ENCODE measurements at places on chromosomes 6 and 20.

GRCh38 chr6:32113386-32114352 is 4.5 kb upstream of the TNXB start:
- DNase-seq, result no peak

DNA sequence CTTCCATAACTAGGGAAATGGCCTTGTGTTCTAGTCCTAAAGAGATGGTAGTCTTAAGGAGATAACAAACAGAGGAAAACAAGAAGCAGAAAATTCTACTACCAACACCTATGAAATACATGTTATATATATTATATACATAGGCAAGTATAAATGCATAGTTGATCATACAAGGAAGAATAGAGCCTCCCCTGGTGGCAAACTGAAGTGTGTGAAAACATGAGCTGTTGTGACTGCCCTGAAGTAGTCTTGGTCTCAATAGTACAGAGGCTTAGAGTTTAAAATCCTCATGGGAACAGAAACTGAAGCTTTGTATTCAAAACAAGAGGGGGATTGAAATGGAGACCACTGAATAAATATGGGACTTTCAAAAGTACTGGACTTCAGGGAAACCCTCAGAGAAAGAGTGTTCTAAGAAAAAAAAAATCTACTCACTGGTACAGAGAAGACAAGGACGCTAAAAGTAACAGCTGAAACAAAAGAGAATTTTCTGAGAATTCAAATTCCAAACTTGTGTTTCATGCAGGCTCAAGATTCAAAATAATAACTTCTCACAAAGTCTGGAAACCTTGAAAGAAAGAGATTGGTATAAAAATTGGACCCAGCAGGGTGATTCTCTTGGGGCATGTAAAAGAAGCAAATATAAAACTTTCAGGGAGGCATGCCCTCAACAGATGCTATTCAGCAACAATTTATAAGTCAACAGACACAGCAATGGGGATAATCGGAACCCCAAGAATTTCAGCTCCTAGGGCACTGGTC is 59.7 kb upstream of the SAMD3 start:
- DNase-seq, result peak; percentile 10

DNA sequence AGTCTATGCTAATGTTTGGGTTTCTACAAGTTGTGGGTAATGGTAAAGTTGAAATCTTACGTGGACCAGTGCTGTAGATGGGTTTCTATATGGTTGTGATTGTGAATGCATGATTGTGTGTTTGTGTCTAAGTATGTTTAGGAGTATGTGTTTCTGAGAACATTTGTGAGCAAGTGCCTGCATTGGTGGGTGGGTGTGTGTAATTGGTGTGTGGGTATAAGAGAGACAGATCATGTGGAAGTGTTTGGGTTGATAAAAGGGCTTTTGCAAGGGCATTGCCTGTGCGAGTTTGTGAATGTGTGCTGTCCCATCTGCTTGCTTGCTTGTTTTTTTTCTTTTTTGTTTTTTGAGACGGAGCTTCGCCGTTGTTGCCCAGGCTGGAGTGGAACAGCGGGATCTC is 25.8 kb upstream of the ID1 start:
- no peak for DNase-seq

DNA sequence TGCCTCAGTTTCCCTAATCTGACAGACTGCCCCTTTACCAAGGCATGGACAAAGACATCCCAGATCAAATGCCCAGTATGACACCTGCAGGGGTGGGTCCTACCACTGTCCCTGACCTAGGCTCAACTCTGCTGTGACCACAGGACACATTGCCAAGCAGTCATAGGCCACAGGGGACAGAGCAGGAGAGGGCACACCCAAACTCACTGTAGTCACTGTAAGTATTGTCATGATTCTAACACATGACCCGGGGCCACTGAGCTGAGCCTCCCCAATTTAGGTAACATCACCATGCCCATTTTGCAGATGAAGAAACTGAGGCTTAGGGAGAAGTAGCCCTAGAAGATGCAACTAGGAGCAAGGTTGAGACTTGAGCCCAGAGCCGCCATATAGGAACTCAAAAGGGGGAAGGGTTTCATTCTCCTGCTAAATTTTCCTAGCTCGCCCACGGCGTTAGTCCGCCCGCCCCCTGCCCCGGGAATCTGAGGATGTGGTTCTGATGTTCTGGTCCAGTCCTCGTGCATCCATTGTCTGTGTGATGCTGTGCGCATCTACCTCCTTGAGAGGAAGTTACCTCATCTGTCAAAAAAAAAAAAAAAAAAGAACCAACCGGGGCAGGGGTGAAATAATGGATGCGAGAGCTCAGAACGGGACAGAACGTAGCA is 44.8 kb downstream of the PMEPA1 start:
- no peak for DNase-seq

GRCh38 chr6:4364172-4364571 is 228.8 kb upstream of the ECI2 start:
- no peak for DNase-seq

- DNase-seq, result no peak
Observed at GRCh38 chr6:15500901-15501825, 161.7 kb downstream of the DTNBP1 start.

DNA sequence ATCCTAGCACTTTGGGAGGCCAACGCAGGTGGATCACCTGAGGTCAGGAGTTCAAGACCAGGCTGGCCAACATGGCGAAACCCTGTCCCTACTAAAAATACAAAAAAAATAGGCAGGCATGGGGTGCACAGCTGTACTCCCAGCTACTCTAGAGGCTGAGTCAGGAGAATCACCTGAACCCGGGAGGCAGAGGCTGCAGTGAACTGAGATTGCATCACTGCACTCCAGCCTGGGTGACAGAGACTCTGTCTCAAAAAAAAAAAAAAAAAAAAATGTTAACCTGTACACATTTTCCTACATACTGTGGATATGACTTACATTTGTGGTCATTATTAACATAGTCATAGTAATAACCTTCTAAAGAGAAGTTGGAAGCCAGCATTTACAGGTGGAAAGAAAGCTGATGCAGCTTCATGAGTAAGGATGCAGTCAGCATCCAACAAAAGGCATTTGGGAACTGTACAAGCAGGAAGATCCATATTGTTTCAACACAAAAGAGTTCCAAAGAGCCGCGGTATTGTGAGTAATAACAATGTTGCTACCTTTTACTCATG is 186.2 kb downstream of the GPX5 start:
- DNase-seq, result no peak

DNA sequence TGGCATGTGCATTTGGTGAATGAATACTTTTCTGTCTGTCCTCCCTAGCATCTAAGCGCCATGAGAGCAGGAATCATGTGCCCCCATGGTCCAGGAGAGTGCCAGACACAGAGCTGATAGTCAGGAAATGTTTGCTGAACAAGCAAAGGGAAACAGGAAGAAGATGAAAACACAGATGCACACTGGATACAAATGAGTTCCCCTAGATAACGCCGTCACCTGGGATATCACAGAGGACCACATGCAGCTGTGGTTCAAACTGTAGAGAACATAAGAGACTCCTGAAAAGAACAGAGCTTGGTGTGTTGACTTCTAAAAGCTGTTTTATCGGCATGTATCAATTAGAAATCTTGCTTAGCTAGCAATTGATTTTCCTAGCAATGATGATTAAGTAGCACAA is 293.7 kb downstream of the BTBD3 start:
- DNase-seq, result no peak

DNA sequence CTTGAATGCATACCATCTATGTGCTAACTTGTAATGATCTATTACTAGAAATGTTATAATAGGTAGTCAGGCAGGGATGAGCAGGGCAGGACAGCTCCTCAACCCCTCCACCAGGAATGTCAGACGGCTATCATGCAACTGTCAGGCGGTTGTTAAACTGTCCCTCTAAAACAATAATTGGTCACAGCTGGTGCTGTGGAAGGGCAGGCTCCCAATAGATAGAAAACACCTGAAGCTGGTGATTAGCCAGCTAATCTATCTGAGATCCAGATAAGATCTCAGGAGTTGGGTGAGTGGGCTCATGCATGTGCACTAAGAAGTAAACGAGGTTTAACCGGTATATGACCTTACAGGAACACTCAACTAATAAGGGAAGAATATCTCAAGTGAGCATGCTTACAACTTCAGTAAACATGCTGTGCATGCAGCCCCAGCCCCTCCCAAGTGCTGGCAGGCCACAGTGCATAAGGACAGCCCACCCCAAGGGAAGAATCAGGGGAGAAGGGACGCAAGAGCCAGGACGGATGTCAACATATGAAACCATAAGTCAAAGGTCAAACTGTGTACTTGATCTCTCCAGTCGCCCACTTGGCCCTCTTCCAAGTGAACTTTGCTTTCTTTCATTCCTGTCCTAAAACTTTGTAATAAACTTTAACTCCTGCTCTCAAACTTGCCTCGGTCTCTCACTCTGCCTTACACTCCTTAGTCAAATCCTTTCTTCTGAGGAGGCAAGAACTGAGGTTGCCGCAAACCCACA is 566.2 kb upstream of the NRSN1 start:
- no peak for DNase-seq

DNA sequence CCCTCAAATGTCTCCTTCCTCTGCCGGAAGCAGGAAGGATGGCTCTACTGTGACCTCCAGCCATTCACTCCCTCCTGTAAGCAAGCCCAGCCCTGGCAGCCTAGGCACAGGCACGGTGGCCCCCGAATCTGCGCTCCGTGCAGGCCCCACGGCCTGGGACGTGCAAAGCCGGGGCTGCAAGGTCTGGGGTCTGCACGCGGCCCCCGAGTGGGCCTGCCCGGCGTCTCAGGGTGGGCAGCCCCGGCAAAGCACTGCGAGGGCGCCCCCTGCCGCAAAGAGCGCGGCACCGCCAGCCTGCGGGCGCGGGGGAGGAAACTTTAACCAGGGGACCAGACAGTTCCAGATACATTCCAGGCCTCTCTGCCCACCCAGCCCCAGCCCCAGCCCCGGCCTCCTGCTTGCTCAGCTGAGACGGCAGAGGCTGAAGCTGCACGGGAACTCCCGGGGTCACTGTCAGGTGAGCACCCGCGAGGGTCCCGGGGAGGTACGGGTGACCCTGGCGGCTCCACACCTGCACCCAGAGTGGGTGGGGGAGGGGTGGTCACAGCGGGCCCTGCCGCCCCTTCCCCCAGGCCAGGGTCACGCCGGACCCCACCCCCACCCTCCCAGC is 98.8 kb downstream of the ASXL1 start:
- no peak for DNase-seq

GRCh38 chr6:56766806-56767178 is 124.1 kb upstream of the DST start:
- DNase-seq, result no peak

DNA sequence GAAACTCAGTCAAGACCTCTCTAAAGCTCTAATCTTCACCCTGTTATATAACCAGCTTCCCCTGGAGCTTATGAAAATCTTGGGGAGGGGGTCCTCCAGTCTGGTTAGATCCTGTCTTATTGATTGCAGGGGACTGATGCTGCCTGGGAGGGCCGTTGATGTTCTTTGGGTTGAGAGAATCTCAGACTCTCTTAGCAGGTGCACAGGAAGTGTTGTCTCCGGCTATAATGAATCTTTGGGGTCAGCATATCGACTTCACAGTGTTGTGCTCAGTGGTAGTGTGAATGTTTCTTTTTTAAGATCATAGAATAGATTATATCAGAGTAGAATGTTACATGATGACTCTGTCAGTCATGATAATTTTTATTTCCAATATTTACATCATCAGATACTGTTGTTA is 2.8 kb upstream of the ECI2 start:
- no peak for DNase-seq

GRCh38 chr6:106939848-106940247 is 34.7 kb downstream of the CD24 start:
- DNase-seq, result no peak

- DNase-seq, result no peak
Observed at GRCh38 chr20:2080532-2081224, 20.9 kb upstream of the STK35 start.

GRCh38 chr6:106253172-106253571 is 72.4 kb downstream of the ATG5 start:
- DNase-seq, result no peak

DNA sequence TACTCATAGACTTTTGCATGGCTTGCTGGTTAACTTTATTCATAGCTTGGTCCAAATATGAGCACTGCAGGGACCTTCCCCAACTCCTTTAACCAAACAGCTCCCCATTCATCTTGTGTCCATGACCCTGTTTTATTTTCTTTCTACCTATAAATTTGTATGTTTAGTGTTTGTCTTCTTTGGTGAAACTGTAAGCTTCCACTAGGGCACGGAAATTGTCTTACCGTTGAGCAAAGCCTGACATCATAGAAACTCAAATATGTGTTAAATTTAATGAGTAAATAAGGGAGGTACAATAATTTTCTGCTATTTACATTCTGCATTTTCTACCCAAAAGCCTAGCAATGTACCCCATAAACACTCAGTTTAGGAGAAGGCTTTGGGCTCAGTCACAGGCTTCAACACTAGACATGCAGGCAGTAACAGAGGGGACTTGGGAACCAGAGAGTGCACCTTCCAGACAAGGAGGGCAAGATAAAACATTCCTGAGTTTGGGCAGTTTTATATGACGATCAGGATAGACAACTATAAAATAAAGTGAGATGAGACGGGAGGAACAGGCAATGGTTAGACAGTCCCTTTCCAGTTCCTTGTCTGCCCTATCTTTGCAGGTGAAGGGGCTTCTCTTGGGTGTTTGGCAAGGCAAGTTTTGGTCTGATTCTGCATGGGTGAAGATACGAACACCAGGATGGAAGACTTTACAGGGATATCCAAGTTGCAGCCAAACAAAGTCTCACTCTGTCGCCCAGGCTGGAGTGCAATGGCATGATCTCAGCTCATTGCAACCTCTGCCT is 46.2 kb upstream of the ZNF217 start:
- DNase-seq, result no peak

- no peak for DNase-seq
Observed at GRCh38 chr20:49938173-49939163, 2.3 kb downstream of the RNF114 start.

DNA sequence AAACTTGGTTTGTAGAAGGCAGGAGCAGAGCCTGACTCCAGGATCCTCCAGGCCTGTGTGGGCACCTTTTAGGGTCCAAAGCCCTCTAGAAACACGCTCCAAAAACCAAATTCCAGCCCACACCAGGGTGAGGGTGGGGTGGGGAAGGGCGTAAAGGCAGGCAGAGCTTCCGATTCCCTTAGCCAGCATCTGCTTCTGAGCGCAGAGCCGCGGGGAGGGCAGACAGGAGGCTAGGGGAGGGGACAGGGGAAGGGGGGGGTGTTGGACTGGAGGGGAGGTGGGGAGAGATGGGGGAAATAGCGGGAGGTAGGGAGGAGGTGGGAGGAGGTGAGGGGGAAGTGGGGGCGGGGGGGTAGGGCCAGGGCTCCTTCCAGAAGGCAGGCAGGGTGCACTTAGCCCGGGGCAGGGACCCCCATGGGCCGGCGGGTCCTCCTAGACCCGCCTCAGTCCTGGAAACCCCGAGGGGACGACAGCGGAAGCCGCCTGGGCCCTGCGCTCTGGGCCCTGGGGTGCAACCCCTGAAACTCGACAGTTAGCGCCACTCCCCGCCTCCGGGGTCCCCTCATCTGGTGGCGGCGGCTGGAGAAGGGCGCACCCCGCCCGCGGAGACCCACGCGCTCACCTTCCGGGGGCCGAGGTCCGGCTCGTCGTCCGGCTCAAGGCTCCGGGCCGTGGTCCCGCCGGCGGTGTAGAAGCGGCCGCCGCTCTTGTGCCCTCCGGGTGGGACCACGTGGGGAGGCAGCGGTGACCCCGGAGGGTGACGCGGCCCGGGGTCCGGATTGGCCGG is 22.0 kb upstream of the FRMD1 start:
- no peak for DNase-seq

- DNase-seq, result no peak
Observed at GRCh38 chr6:90703336-90703735, 116.5 kb upstream of the MAP3K7 start.
